ENCODE measurements at places on chromosomes 13 and 19. TPM values are rescaled to one million over a fixed set of nuclear protein-coding genes. Genes with fewer than 3 reads are reported as not detected.

DNA sequence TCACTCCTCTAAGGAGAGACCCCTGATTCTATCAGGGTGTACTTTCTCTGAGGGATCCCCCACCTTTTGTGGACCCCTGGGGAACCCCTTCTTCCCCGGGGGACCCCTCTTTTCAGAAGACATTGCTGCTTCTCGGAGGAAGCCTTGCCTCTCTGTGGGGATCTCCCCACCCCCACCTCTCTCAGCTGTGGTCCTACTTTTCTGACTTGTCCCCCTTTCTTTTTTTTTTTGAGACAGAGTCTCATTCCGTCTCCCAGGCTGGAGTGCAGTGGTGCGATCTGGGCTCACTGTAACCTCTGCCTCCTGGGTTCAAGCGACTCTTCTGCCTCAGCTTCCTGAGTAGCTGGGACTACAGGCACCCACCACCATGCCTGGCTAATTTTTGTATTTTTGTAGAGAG is 18.4 kb upstream of the GATAD2A start:
- no peak for DNase-seq

DNA sequence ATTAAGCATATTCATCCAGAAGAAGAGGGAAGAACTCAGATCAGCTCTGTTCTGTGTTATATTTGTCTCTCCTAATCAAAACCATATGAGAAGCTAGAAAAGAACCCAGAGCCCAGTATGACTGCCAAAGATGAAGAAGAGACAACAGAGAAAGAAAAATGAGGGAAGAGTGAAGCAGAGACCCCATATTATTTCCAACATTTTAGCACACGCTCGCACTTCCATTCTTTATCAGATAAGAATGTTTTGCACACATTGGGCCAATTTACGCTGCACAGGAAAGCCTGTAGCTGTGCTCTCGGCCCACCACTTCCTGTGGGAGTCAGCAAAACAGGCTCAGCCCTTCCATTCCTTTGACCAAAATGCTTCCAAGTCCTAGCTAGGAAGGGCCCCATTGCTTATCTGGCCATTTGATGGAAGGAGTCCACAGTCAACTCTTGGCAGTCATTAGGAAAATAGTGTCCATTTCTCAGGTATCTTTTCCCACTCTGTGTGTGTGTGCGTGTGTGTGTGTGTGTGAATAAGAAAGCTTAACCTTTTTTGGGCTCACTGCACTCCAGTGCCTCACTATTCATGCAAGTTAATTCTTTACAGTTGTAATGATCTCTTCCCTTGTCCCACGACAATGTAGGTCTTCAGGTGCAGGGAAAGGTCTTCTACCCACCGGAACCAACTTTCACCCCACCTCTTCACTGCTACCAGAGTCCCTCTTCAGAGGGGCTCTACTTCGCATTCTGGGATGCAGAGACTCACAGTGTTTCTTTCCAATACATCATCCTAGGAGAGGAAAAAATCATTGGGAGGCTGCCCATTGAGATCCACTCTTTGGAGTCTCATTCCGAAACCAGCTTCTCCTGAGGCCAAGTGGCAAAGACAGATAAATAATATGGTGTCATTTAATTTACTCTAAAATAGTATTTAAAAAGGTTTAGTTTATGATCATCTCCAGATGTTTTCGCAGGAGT is 237.5 kb downstream of the COG6 start:
- DNase-seq, result peak; percentile 48

DNA sequence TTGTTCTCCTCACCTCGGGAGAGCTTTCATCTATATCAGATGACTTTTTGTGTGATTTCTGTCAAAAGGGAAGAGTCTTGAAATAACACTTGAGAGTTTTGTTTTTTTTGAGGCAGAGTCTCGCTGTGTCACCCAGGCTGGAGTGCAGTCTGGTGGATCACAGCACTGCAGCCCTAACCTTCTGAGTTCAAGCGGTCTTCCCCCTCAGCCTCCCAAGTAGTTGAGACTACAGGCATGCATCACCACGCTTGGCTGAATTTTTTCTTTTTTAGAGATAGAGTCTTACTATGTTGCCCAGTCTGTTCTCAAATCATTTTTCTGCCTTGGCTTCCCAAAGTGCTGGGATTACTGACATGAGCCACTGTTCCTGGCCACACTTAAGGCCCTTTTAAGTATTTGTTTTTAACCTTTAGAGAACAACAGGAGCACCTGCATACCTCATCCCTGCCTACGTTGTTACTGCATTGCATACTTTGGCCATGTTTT is 11.4 kb downstream of the NDFIP2 start:
- no peak for DNase-seq

- peak; percentile 70 for DNase-seq
Observed at GRCh38 chr19:45615795-45616703, 14.0 kb upstream of the GPR4 start.

DNA sequence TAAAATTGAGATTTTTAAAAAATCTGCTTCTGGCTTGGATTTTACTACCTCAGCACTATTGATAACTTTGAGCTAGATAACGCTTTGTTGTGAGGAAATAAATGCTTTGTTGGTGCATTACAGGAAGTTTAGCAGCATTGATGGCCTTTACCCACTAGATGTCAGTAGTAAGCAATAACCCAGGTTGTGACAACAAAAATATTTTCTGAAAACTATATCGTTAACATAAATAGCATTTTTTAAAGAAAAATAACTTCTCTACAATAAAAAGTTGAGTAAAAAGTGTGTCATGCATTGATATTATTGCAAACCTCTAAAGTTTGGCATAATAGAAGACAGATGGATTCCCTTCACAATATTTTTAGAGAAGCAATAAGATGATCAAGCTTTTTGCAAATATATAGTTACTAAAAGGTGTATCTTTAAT is 1246.5 kb downstream of the UQCRFS1 start:
- DNase-seq, result no peak

DNA sequence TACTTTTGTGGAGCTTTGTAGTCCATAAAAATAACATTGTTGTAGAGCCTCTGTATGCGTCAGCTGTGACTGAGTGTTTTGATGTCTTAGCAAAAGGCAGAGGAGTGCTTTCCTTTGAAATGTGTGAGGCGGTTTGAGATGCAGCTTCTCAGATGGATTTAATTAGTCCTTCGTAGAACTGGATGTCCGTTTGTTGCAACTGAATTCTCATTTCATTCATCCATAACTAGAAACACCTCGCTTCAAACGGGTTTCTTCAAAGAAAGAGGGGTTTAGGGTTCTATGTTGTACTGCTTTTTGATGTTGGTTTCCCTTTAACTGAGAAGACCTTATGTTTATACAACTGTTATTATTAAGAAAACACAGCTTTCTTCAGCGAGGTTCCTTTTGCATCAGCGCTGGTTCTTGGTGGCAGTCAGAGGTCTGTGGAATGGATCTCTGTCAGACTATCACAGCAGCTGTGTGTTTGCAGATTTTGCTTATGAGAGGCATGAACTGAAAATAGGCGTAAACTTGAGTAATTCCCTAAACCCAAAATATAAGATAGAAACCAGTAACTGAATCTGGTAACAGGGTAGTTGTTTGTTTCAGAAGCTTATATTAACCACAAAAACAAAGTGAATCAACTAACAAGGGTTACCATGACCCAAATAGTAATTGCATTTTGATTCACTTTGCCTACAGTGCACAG is 194.4 kb downstream of the GGACT start:
- DNase-seq, result no peak

DNA sequence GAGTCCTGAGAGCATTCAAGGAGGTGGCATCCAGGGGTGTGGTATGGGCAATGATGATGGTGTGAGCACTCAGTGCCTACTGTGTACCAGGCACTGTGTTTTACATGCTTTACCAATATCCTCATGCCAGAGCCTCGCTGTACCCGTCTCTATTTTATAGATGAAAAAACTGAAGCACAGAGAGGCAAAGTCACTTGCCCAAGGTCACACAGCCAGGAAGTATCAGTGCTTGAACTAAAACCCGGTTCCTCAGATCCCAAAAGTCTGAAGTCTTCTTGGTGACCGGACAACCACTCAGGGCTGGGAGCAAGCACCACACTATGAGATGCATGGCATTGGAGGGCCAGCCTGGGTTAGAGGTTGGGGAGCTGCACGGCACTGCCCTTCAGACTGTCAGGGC is 84.1 kb downstream of the CHST8 start:
- no peak for DNase-seq

DNA sequence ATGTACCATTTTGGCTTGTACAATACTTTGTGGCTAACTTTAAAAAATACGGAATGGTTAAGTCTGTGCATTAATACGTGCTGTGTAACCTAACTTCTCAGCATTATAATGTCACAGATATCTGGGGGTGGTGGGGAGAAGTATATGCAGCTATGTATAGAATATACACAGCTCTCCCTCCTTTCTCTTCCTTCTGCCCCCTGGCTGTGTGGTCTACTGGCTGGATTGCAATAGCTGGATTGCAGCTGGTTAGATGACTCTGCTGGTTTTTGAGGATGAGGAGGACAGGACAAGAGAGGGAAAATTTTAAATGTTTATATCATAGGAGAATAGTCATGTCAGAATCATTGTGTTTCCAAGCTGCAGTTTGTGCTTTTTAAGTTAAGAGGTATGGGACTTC is 9.7 kb downstream of the RNASEH2B start:
- DNase-seq, result no peak

GRCh38 chr13:29861694-29862110 is 11.3 kb upstream of the UBL3 start:
- DNase-seq, result no peak

GRCh38 chr19:16185768-16186123 is 536 bp downstream of the FAM32A start:
- peak; percentile 66 for DNase-seq

GRCh38 chr13:109789262-109789661 is 2.9 kb upstream of the IRS2 start:
- no peak for DNase-seq

- no peak for DNase-seq
Observed at GRCh38 chr19:6292006-6292405, 12.2 kb upstream of the MLLT1 start.

DNA sequence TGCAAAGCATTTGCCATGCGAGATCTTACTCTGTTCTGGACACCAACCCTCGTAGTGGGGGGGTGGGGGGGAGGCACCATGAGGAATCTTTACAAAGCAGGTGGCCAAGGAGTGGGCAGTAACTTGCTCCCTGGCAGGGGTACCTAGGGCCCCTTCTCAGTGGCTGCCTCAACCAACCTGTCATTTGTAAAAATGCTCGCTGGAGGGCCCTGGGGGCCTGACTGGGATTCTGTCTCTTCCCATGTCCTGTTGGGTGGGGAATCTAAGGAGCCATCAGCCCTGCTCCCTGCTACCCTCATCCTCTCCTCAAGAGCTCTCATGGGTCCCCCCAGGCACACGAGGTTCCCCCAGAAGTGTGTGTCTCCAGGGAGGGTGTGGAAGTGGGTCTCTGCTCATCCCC is 1.5 kb downstream of the KCNN1 start:
- DNase-seq, result no peak

DNA sequence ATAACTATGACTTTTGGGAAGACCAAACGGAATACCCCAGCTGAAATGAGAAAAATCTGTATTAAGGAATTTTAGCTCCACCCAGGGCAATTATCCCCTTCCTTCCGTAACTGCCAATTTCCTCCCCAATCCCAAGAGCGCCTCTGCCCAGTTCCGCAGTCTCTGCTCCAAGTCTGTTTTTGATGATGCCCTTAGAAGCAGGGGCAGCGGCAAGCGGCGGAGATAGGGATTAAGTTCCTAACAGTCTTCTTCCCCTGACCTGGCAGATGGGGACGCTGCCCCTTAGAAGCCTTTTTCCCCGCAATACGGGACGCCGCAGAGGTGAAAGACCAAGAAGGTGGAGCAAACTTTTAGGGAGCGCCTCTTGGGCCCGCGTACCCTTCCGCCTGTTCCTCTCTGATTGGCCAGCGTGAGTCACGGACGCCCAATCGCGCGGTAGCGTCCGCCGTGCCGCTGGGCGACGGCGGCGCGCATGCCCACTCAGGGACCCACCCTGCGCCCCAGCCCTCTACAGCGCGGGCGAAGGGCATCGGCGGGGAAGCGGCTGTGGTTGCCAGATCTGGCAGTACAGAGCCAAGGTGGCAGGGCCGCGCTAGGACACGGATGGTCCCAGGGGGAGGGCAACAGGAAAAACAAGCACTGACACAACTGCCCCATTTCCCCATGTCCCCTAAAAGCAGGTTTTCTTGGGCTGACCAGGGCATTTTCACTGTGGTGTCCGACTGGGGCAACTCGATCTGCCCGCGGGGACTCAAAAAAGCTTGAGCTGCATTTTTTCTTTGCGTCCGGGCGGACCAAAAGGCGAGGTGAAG is 843 bp upstream of the TDRD3 start:
- peak; percentile 86 for DNase-seq

- DNase-seq, result no peak
Observed at GRCh38 chr13:42066542-42066941, 18.1 kb downstream of the DGKH start.

GRCh38 chr13:97559030-97559429 is 125.1 kb downstream of the RAP2A start:
- DNase-seq, result no peak

- no peak for DNase-seq
Observed at GRCh38 chr13:50448535-50448998, 394.9 kb downstream of the DLEU7 start.

GRCh38 chr13:79812070-79812850 is 331.3 kb downstream of the NDFIP2 start:
- DNase-seq, result no peak

- DNase-seq, result no peak
Observed at GRCh38 chr13:78372581-78372980, 230.8 kb downstream of the POU4F1 start.

DNA sequence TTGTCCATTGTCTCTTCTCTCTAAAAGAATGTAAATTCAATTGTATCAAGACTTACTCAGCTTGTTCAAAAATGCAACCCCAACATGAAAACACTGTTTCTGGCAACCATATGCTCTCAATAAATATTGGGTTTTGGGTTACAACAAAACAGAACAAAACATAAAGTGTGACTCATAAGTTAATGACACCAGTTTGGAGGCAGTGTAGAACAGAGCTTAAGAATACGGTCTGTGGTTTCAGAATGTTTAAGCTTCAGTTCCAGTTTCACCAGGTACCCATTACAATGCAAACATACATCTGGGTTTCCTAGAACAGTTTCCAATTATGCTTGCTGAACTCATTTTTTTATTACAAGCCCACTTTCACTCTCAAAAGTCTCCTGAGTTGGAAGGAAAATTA is 285.8 kb upstream of the PCDH9 start:
- DNase-seq, result no peak

- DNase-seq, result no peak
Observed at GRCh38 chr13:98310485-98311199, 133.6 kb upstream of the RNF113B start.

- DNase-seq, result no peak
Observed at GRCh38 chr19:31902821-31903220, 442.6 kb upstream of the ZNF507 start.

DNA sequence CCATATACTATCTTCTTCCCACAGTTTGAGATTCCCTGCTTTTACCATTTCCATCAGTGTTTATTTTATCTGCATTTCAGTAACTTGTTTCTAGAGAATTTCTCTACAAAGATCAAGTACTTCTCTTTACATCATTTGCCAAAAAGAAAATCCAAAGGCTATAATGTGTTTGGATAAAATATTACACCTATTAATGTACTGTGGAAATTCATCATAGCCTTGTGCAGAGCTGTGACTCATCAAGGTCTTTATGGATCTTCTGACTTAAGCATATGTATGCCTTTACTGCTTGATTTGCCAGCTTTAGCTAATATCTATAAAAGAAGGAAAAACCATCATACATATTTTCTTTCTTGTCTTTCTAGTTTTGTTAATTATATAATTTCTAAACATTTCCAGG is 9.6 kb upstream of the HTR2A start:
- no peak for DNase-seq

KLK6 gene
- total RNA-seq, result not detected

COMP gene
- not detected for total RNA-seq

ZNF99 gene
- total RNA-seq, result not detected

TRIP10 gene
- total RNA-seq, result 1.9 TPM

NCR1 gene
- total RNA-seq, result not detected

DMAC2 gene
- total RNA-seq, result 21.6 TPM

IGFL3 gene
- not detected for total RNA-seq

BCAM gene
- not detected for total RNA-seq

SELENOV gene
- total RNA-seq, result not detected
